ENCODE measurements at places on chromosomes 16 and 17. TPM values are rescaled to one million over a fixed set of nuclear protein-coding genes. Genes with fewer than 3 reads are reported as not detected.

ELAC2 gene
- 31.0 TPM for total RNA-seq

CPHXL2 gene
- not detected for total RNA-seq

TLK2 gene
- 63.5 TPM for total RNA-seq

BRICD5 gene
- total RNA-seq: 3.7 TPM

CARD14 gene
- 0.31 TPM for total RNA-seq

STAT5A gene
- 1.4 TPM for total RNA-seq

TLE7 gene
- not detected for total RNA-seq

CENPN gene
- 5.3 TPM for total RNA-seq

NEUROD2 gene
- 70.3 TPM for total RNA-seq

TNFSF12 gene
- 3.3 TPM for total RNA-seq

RAB37 gene
- 1.1 TPM for total RNA-seq

HOXB9 gene
- not detected for total RNA-seq

HDAC5 gene
- total RNA-seq: 101 TPM

ZMYND15 gene
- 0.31 TPM for total RNA-seq

P2RX5 gene
- 10.0 TPM for total RNA-seq

ADAMTS18 gene
- total RNA-seq: 0.31 TPM

DHRS7C gene
- total RNA-seq: not detected

CACNG5 gene
- total RNA-seq: 0.31 TPM

EME1 gene
- total RNA-seq: 1.4 TPM

GPRC5C gene
- total RNA-seq: 10.0 TPM

SAT2 gene
- 32.8 TPM for total RNA-seq

UNC13D gene
- total RNA-seq: 1.1 TPM

KRTAP9-4 gene
- not detected for total RNA-seq

NXN gene
- 16.7 TPM for total RNA-seq

RAMP2 gene
- total RNA-seq: 14.3 TPM

NFATC2IP gene
- 19.8 TPM for total RNA-seq

RRAD gene
- 0.94 TPM for total RNA-seq

TBC1D3L gene
- total RNA-seq: 0.78 TPM

IL17C gene
- total RNA-seq: not detected

TLCD2 gene
- 0.47 TPM for total RNA-seq

ACBD4 gene
- total RNA-seq: 3.0 TPM

KRTAP9-2 gene
- not detected for total RNA-seq

XYLT2 gene
- 7.5 TPM for total RNA-seq

CCL16 gene
- total RNA-seq: not detected

KRT17 gene
- 0.31 TPM for total RNA-seq

CLEC19A gene
- not detected for total RNA-seq

ARL5C gene
- not detected for total RNA-seq

PRKCB gene
- total RNA-seq: 59.0 TPM

LDAF1 gene
- 71.4 TPM for total RNA-seq

CDRT15L2 gene
- not detected for total RNA-seq

MSLN gene
- not detected for total RNA-seq

BCAR1 gene
- total RNA-seq: 15.4 TPM

HOXB2 gene
- total RNA-seq: 0.16 TPM

ATPAF2 gene
- total RNA-seq: 27.6 TPM

NPIPB2 gene
- 0.78 TPM for total RNA-seq

MYLK3 gene
- total RNA-seq: 0.78 TPM

GPR139 gene
- total RNA-seq: 1.4 TPM

SYT17 gene
- 6.2 TPM for total RNA-seq

TAC4 gene
- total RNA-seq: not detected

Measured in occipital lobe (tissue), 3 donors.